ENCODE measurements at places on chromosomes 1 and 21.

DNA sequence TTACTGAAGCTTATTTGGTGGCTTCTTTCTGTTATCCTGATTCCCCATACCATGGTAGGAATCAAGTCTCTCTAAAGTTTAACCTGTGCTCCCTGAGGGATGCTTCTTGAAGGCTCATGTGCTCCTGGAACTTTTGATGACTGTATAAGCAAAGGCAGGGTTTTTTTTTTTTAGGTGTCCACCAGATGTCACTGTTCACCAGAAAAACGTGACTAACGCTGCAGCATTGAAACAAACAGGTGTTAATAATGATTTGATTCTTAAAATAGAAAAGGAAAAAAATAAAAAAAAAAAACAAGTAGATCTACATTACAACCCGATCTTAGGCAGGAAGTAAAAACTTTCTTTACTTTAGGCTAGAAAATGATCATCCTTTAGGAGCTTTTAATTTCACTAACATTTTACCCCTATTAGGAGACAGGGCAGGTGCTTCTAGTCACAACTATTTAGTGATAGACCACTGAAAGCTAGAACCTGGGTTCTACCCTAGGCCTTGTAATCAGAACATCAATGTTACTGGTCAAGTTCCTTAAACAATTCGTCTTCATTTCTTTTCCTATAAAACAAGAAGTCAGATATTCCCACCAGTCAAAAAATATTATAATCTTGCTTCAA, 223.0 kb downstream of the PLA2G4A start:
- DNase-seq = peak; percentile 11

DNA sequence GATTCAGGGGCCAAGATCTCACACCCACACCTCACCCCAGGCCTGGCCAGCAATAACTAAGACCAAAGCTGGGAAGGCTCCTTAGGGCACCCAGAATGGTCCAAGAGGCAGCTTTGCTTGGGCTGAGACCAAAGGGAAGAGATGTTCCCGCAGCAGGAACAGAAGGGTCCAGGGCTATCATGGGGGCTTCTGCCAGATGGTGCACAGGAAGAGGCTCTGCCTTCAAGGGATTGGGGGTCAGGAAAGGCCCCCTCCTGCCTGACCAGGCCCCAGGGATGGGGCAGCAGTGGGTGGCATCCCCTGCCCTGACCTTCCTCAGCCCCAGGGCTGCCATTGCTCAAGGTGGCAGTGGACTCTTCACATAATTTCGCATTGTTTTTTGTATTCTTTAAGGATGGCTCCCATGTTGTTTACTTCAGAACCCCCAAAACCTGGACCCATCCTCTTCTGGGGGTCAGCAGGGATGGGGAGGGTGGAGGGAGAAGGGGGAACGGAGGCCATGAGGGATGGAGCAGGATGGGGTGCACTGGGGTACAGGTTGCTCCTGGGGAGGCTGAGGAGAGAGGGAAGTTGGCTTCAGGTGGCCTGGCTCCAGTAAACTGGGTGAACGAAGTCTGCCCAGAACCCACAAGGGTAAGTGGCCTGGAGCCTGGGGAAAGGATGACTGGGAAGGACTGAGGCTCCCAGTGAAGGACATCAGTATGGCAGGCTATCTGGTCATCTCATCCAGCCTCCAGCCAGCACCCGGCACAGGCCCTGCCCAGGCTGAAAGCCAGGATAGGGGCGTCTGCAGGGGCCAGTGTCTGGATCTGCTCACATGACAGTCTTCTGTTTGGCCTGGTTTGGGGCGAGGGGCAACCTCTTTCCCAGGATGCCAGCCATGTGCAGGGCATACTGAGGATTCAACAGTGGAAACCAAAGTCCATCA, 2.6 kb upstream of the NADK start:
- DNase-seq = no peak

DNA sequence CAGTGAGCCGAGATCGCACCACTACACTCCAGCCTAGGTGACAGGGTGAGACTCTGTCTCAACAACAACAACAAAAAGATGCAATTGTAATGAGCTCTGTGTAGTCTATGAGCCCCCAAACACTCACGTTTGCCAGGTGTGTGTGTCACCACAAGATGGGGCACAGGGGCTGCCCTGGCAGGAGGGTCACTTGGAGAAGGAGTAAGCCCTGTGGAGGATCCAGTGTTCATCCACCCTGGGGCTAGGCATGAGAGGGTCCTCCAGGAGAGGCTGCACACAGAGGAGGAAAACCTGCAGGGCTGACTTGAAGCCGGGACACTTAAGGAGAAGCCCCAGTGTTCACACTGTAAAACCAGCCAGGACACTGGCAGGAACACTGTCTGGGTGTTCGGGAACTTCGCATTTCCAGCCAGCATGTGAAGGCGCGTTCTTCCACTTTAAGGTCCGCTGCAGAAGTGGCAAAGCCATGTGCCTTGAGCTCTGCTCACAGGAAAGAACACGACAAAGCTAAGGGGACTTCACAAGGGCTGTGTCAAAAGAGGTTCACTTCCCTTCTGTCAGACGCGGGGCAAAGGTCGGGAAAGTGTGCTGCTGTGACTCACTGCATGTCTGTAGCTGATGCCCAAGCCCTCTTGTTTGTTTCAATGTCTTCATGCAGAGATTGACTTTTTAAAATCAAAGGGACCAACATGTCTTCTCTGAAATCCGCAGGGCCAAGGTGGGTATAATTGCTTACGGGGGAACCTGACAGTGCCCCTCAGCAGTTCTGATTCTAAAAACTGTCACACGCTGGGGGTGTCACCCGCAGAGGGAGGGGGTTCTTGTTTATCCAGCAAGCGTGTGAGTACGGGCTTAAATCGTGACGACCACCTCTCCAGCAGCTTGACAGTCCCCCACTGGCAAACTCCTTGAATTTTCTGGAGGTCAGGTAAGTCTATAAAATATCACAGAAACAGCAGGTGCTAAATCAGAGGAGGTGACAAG, 102.8 kb downstream of the RIPK4 start:
- DNase-seq = no peak

DNA sequence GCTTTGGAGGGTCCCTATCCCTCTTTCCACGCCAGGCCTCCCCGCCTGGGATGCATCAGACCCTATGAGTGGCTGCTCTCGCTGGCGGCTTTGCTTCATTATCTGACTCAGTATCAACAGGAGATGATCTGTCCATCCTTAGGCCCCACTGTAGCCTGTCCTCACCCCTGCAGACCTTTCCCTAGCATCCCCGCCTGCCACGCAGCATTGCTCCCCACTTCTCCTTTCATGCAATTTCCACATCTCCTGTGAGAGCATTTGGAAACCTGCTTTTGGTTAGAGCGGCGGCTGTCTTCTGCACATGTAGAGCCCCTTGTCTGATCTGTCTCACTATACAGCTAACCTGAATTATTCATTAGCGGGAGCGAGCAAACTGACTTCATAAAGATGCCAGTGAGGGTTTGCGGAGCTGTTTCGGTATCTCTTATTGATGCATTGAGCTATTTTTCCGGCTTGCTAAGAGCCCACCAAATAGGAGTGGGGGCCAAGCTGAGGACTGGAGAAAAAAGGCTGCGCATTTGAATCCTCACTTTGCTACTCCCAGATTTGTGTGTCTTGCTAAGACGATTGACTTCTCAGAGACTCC, 40.0 kb upstream of the ATP2B4 start:
- no peak for DNase-seq

DNA sequence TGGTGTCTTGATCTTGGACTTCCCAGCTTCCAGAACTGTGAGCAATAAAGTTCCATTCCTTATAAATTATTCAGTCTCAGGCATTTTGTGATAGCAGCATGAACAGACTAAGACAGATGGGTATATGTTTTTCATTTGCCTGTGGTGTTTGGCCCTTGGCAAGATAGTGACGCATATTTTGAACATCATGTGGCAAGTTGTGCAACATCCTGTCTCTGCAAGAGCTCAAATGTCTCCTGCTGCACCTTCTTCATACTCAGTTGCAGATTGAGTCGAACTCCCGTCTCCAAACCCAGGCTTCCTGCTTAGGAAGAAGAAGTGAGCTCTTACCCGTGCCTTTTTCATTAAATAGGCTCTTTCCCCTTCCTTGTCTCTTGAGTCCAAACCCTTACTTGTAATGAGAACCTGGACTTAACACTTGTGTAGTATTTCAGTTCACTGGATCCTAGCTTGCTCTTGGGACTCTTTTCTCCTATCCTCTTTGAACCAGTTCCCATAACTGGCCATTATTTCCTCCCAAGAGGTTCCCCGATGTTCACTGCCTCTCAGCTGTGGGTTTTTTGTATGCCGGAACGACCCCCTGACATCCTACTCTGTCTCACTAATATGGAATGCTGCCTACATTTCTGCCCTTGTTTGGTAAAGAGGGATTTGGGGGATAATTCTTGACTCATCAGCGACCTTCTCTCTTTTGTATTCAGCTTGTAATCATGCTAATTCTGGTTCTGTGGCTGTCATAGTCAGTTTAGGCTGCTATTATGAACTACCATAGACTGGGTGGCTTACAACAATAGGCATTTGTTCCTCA, 125.0 kb upstream of the KCNK2 start:
- peak; percentile 100 for DNase-seq

- no peak for DNase-seq
Observed at GRCh38 chr1:107048241-107048640, 8.2 kb upstream of the PRMT6 start.
